ENCODE measurements at places on chromosomes 1 and 21.

GRCh38 chr1:94022471-94023189, 98.3 kb downstream of the ABCA4 start:
- DNase-seq, result no peak

DNA sequence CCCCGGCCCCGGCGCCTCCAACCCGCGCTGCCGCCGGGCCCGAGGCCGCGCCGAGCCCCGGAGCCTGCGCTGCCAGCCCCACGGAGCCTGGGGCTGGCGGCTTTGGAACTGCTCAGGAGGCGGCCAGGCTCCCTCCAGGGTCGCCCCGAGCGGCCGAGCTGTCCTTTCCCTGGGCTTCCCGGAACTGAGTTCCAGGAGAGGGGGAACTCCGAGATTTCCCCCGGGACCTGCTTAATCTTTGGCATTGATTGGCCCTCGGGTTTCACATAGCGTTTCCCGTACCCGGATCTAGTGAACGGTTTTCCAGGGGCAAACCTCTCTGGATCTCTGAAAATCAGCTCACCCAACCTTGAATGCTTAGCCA, 504 bp downstream of the H6PD start:
- DNase-seq, result no peak

GRCh38 chr1:2446394-2446793, 29.7 kb upstream of the PLCH2 start:
- DNase-seq, result no peak

DNA sequence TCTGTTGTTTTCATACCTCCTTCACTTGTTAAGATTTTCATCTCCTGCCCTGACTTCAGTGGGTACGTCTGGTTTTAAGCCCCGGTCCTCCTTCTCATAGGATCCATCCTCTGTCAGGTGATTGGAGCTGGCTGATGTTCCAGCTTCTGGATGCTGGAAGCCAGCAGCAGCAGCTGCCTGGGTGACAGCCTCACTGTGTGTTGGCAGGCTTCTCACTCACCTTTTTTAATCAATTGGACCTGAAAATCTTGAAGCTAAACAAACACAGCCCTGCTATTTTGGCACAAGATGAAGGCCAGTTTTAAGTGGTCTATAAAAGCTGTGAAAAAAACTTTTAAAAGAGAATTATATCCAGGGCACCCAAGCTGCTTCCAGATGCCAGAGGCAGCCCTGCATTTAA, 181.0 kb downstream of the DISC1 start:
- no peak for DNase-seq

- no peak for DNase-seq
Measured at GRCh38 chr1:15236321-15236721, 10.7 kb upstream of the FHAD1 start.

GRCh38 chr1:174990382-174990999, 9.3 kb upstream of the CACYBP start:
- DNase-seq, result no peak

DNA sequence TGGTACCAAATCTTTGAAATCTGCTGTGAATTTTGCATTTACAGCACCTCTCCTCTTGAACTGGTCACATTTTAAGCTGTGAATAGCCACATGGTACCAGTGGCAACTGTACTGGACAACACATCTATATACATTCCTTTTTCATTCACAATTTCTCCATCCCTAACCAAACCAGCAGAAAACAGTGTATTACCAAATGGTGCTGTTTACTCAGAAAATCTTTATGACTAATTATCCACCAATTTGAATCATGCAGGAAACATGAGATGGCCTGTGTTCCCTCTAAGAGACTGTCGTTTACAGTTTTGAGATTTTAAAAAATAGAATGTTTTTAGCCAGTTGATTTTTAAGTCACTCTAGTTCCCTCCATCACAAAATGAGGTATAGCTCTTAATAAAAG, 17.6 kb upstream of the CCT8 start:
- DNase-seq, result no peak

DNA sequence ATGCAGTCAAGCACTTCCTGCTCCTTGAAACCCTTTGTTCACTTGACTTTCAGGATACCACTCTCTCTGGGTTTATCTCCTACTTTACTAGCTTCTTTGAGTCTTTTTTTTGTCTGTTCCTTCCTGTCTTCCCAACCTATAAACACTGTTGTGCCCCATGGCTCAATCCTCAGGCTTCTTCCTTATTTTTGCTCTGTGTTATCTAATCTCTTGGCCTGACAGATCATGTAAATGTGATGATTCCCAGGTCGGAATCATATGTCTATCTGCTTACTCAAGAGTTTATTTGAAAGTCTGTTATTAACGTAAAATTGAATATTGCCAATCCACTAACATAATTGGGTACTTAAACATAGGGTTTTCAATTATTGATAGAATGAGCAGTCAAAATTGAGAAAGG, 171.7 kb upstream of the ST6GALNAC5 start:
- DNase-seq, result no peak

DNA sequence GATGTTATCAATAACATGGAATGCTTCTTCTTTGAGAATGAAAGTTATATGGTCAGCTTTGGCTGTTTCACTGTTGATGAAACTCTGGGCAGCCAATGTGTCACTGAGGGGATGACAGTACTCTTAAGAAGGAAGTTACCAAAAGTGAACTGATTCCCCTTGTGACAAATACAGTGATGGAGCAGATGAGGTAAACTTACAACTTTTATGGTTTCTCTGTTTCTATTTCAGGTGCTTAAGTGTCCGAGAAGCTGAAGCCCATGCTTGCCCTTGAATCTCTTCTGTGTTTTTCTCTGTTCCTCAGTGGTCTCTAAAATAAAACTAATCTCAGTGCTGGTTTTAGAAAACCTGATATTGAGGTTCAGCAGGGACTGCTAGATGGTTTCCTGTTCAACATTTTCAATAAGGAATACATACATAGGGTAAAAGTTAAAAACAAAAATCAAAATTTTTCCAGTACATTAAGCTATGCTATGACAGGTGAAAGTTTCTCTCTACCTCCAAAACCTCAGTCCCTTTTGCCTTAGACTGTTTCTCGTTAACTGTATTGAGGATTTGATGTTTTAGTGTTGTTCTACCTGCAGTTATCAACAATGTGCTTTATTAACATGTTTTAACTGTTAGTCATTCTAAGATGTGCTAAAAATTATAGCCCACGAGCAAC, 454.4 kb upstream of the ADGRL4 start:
- DNase-seq, result no peak

DNA sequence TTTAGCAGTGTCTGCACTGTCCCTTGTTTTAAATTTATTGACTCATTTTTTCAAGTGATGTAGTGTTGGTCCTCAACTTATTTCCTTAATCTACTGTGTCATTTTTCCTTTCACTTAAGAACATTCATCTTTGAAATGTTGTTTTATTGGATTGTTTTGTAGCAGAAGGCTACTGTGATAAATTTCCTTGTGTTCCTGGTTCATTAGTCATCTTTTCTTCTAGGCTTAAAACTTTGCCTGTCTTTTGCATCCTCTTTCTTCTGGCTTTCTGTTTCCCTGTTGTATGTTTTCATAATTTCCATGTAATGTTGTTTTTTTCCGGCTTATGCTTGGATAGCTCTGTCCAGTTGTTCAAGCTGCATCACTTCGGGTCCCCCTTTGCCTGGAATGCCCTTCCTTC, 61.9 kb downstream of the UBE2T start:
- DNase-seq, result no peak

GRCh38 chr21:42202321-42202720, 16.6 kb upstream of the ABCG1 start:
- no peak for DNase-seq

DNA sequence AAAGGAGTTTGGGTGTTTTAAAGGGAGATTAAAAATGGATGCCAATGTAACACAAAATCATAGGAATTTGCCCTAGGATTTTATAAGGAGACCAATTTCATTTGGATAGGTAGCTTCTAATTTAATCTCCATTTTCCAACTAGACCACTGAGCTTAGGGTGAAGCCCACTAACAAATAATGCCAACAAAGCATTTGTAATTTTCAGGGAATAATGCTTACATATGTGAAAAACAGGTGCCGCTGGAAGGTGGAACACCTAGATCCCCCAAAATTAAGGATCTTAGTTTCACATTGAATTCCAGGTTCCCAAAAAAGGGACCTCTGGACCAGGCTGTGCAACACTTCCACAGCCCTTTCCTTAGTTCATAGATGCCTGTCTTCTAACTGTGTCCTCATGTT, 66.2 kb upstream of the B3GALT5 start:
- DNase-seq, result no peak

- DNase-seq, result peak; percentile 92
Measured at GRCh38 chr1:180632326-180633056, 669 bp downstream of the XPR1 start.

GRCh38 chr1:91806181-91806768, 79.7 kb downstream of the TGFBR3 start:
- DNase-seq, result no peak

- DNase-seq, result no peak
Measured at GRCh38 chr1:1777583-1777899, 729 bp downstream of the NADK start.

DNA sequence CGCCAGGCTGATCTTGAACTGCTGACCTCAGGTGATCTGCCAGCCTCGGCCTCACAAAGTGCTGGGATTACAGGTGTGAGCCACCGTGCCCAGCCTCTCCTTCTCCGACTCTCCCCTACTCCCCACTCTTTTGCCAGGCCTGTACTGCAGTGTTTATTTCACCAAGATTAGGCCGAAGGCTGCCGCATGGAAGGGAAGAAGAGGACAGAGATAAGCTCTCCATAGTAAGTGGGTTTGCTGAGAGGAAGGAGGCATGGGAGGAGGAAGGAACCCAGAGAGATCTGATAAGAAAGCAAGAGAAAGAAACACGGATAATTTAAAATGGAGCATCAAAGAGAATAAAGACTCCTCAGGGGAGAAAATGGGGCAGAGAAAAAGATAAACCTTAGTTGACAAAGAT, 8.7 kb downstream of the PTCH2 start:
- no peak for DNase-seq

- no peak for DNase-seq
Measured at GRCh38 chr1:162716123-162716522, 74.4 kb upstream of the HSD17B7 start.

- no peak for DNase-seq
Measured at GRCh38 chr21:42835211-42835610, 44.1 kb downstream of the WDR4 start.

DNA sequence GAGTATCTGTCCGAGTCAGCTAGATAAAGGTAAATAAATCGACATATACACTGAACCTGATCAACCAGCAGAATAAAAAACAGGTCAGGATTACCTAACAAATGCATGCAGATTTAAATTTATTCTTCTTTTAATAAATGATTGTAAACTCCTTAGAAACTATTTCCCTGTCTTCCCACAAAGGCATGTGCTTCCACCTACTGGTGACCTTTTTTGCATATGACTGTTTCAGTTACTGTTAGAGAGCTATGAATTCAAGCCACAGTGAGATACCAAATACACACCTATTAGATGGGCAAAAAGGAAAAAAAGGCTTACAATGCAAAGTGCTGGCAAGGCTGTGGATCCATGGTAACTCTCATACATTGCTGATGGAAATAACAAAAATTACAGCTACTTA, 957.4 kb upstream of the NCAM2 start:
- no peak for DNase-seq

- DNase-seq, result no peak
Measured at GRCh38 chr1:72296501-72296900, 14.2 kb upstream of the NEGR1 start.

DNA sequence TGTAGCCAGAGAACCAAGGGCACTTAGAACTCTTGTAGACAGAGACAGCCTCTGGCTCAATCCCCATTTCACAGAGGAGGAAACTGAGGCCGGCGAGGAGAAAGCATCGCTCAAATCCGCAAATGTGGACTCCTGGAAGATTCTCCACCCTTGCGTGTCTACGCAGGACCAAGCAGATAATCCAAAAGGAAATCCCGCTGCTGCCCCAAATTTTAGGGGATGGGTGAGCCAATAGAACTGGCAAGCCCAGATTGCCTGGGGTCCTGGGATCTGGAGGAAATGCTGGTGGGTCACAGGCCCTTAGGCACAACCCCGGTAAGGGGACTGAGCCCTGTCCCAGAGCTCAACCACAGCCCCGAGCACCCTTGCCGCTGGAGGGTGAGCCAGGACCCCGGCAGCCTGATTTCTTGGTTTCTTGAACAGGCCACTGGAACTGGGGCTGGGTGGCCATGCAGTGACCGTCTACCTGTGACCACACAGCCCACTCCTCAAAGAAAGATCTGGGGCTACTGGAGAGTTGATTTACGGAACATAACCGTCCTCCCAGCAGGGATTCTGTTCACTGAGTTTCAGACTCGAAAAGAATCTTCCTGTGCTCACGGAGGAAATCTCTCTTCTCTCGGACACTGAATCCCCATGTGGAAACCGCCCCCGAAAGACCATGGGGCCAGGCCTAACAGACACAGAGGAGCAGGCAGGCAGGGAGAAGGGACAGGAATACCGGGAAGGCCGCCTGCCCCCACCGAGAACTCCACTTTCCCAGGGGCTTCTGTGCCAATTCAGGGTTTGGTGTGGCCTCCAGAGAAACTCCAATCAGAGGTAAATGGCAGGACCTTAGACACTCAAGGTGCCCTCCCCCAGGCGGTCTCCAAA, 238.4 kb downstream of the NPHP4 start:
- DNase-seq, result no peak

DNA sequence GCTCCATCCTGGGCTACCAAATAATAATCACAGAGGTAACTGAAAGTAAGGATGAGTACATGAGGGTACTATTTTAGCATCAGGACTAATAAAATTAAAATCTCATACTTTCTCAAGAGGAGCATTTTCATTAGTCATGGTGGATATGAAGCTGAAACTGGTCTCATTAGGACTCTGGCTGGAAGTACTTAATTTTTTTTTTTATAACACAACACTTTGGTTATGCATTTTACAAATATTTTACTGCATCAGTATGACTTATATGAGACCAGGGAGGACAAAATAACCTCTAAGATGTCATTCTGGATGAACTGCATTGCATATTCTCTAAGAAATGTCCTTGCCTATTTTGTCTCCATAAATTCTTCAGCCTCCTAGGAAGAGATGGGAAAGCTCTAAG, 290.9 kb downstream of the HLX start:
- no peak for DNase-seq

DNA sequence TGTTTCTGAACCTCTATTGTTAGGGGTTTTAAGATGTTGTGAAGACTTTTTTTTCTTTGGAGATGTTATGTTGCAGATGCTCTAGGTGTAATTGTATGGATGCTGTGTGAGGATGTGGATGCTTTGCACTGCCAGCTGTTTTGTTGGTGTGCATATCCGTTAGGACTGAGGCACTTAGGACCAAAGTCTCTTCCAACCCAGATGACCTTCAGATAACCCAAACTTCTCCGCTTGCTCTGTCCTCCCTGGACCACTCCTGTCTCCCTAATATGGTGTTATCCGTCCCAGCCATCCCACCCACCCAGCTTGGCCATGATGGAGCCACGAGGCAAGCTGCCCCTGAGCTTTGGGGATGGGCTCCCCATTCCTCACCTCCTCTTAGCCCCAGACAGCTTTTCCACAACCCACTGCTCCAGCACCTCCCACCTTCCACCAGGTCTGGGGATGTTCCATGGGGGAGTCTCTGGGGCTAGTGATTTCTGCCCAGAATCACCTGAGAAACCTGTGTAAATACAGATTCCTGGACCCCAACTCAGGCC, 5.1 kb upstream of the LEFTY2 start:
- no peak for DNase-seq

GRCh38 chr1:168560370-168560769, 16.0 kb upstream of the XCL1 start:
- DNase-seq, result no peak
